ENCODE measurements at places on chromosomes 1 and 21.

DNA sequence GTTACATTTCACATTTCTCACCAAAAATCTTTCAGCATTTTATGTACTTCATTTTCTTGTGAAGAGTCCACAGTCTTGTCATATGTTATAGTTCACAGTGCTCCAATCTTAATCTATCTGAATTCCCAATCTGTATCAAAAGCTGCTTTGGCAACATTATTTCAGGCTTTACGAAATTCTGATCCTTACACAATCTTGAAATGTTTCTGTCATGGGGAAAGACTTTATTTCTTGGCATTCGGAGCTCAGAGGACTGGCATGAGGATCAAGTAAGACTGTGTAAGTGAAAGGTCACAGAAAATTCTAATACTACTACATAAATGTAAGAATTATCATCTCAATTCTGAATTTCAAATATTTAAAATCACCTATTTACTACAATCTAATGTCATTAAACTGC, 2.0 kb downstream of the USP33 start:
- no peak overlapping the region for H3K27ac ChIP-seq
- no peaks in the 10 kb centered on the region for H3K36me3 ChIP-seq
- H3K4me3 ChIP-seq, result peak overlapping the region; percentile 97
- H3K27me3 ChIP-seq, result no peaks in the 10 kb centered on the region
- no peak for DNase-seq

DNA sequence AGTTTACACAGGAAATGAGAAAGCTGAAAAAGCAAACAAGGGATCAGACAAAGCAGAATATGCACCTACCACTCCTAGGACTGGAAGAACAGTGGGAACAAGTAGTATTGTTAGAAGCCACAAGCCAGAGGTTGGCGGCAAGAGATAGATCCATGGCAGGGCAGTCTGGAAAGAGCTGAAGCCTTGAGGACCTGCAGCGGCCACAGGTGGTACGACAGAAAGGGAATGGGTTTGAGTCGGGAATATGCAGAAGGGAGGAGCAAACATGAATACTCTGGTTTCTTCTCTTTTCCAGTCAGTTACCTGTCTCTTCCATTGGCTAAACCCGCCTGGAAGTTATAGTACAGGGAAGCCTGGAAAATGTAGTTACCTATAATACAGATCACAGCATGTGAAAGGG, 3.9 kb upstream of the PCNX2 start:
- no peak overlapping the region for H3K27ac ChIP-seq
- no peaks in the 10 kb centered on the region for H3K36me3 ChIP-seq
- DNase-seq, result no peak
- peaks cover 3% of the 10 kb centered on the region for H3K27me3 ChIP-seq
- no peak overlapping the region for H3K4me3 ChIP-seq
- peaks cover 14% of the 10 kb centered on the region for H3K4me1 ChIP-seq

DNA sequence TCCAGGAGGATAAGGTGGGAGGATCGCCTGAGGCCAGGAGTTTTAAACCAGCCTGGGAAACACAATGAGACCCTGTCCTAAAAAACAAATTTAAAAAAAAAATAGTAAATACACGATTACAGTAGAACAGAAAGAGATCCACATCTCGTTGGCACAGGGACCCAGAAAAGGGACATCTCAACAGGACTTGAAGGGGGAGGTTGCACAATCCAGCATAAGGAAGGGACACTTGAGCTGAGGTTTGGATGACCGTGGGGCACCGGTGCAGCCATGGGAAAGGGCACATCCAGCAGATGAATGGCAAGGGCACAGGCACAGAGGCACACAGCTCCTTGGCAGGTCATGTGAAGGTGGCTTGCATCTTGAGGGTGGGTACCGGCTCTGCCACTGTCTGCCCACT, 20.5 kb downstream of the TRIM67 start:
- no peak overlapping the region for H3K4me3 ChIP-seq
- DNase-seq, result no peak
- H3K27me3 ChIP-seq, result peaks cover 85% of the 10 kb centered on the region
- H3K4me1 ChIP-seq, result no peaks in the 10 kb centered on the region
- H3K36me3 ChIP-seq, result no peaks in the 10 kb centered on the region

DNA sequence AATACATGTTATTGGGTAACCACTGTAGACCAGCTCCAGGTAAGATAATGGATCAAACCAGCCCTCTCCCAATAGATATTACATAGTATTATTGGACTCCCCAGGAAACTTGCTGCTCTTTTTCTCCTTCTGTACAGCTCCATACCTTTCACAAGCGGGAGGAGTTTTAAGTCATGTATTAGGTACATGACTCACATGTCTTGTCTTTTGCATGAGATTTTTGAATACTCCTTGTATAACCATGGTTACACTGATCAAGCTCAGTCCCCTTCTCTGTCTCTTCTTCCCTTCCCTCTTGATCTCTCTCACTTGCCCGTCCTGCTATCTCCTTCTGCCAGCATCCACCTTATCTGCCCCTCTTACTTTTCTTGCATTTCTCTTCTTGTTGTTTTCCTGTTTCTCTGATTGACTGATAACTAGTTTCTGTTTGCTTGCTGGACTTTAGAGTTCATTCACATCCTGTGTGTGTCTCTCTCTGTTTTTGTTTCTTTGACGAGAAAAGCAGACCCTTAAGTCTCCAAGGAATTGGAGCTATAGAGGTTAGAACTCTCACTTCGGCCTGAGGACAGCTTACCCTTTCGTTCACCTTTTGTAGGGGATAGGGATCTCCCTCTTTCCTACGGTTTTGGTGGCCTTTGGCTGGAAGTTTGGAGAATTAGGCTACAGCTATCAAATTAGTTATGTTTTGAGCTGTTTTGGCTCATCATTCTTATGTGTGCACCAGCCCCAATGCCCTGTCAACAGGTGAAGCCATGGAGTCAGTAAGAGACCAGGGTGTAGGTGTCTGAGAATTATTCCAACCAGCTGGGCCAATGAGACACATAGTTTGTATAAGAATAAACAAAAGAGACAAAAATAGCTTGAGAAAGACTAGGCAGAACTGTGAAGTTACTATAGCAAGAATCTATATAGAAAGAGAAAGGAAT, 49.0 kb upstream of the ASB17 start:
- H3K27ac ChIP-seq, result no peak overlapping the region
- H3K27me3 ChIP-seq, result peaks cover 5% of the 10 kb centered on the region
- no peak overlapping the region for H3K4me3 ChIP-seq
- peaks cover 5% of the 10 kb centered on the region for H3K4me1 ChIP-seq
- no peak for DNase-seq
- H3K36me3 ChIP-seq, result peaks cover 8% of the 10 kb centered on the region

DNA sequence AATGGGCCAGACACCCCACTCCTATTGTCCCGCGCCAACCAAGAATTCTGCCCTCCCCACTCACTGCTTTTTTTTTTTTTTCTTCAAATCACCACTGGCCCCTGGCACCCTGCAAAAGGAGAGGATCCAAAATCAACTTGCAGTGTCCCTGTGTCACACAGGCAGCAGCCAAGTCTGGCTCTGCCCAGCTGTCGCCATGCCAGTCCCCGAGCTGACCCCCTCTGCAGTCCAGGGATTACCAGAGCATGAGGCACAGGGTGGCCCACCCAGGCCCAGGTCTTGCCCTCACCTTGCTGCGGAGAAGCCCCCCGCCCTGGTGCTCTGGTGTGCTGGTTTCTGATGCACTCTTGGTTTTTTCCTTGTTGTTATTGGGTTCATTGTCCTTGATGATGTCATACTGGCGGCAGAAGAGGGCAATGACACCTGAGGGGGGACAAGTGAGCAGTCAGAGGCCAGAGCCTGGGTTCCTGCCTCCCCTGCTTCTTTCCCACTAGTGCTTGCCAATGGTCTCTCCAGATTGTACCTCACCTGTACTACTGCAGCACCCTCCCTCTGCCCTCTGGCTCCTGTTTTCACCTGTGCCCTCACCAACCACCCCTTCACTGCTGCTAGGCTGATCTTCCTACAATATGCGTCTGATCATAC, 6.2 kb downstream of the FNDC5 start:
- H3K4me3 ChIP-seq, result no peak overlapping the region
- peaks cover 13% of the 10 kb centered on the region for H3K27me3 ChIP-seq
- H3K27ac ChIP-seq, result no peak overlapping the region
- no peak for DNase-seq
- H3K36me3 ChIP-seq, result peaks cover 50% of the 10 kb centered on the region

DNA sequence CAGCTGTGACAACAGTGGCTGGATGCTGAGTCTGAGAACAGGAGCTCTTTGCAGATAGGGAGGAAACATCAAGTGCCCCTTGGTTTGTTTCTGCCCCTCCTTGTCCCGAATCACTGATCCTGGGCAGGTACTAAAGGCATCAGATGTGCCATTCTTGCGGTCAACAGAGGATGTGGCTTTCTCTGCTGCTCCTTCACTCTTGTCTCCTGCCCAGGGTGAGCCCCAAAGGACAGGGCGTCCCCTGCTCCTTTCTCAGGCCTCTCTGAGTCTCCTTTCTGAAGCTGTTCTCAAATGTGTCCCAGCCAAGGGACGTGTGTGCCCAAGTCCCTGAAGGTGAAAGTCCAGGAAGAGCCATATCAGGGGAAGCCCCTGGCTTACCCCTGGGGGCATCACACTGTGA, 31.7 kb downstream of the SLC37A1 start:
- peaks cover 13% of the 10 kb centered on the region for H3K27me3 ChIP-seq
- no peak for DNase-seq
- no peak overlapping the region for H3K4me3 ChIP-seq
- H3K27ac ChIP-seq, result peak overlapping the region; percentile 58
- H3K4me1 ChIP-seq, result peaks cover 20% of the 10 kb centered on the region

GRCh38 chr1:153698923-153699714, 20.6 kb downstream of the NPR1 start:
- no peak for DNase-seq
- H3K4me1 ChIP-seq, result peaks cover 28% of the 10 kb centered on the region
- H3K36me3 ChIP-seq, result no peaks in the 10 kb centered on the region
- no peak overlapping the region for H3K4me3 ChIP-seq
- H3K27ac ChIP-seq, result peak overlapping the region; percentile 77

GRCh38 chr1:202323731-202324130, 18.0 kb downstream of the UBE2T start:
- H3K27ac ChIP-seq, result no peak overlapping the region
- H3K27me3 ChIP-seq, result peaks cover 20% of the 10 kb centered on the region

Data from nephron progenitor cell (in vitro differentiated cells).